ENCODE measurements at places on chromosomes 11 and 22.

DNA sequence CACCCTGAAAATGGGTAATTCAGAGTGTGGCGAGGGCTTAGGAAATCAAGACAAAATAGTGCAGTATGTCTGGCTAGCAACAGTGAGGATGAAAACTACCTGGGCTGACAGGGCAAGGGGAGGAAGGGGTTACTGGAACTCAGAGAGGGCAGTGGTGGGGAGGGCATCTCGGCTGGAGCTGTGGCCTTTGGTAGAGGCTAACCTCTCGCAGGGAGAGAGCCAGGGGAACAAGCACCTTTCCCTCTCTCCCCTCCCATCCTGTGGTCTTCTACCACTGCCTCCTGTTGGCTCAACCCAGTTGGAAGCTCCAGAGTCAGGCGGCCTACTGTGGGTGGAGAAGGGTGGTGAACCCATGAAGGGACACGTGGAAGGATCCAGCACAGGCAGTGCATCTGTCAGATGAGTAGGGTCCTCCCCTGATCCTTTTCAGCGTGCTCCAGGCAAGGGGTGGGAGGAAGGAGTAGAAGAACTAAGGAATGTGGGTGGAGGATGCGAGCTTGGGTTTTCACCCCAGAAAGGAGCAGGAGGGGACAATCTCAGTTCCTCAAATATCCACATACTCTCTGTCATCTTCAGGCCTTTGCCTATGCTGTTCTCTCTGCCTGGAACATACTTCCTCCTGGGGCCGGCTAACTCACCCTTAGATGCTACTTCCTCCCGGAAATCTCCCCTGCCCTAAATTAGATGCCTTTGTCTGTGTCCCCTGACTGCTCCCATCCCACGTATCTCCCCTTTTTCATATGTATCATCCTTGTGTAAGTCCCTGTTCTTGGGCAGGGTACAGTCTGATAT is 6.2 kb upstream of the KCNE3 start:
- no peak for DNase-seq

- no peak for DNase-seq
Measured at GRCh38 chr22:43879901-43880540, 11.8 kb downstream of the PNPLA5 start.

GRCh38 chr11:118126082-118126838 is 26.4 kb downstream of the SCN4B start:
- no peak for DNase-seq

- DNase-seq, result no peak
Measured at GRCh38 chr22:31929167-31929930, 15.0 kb upstream of the YWHAH start.

DNA sequence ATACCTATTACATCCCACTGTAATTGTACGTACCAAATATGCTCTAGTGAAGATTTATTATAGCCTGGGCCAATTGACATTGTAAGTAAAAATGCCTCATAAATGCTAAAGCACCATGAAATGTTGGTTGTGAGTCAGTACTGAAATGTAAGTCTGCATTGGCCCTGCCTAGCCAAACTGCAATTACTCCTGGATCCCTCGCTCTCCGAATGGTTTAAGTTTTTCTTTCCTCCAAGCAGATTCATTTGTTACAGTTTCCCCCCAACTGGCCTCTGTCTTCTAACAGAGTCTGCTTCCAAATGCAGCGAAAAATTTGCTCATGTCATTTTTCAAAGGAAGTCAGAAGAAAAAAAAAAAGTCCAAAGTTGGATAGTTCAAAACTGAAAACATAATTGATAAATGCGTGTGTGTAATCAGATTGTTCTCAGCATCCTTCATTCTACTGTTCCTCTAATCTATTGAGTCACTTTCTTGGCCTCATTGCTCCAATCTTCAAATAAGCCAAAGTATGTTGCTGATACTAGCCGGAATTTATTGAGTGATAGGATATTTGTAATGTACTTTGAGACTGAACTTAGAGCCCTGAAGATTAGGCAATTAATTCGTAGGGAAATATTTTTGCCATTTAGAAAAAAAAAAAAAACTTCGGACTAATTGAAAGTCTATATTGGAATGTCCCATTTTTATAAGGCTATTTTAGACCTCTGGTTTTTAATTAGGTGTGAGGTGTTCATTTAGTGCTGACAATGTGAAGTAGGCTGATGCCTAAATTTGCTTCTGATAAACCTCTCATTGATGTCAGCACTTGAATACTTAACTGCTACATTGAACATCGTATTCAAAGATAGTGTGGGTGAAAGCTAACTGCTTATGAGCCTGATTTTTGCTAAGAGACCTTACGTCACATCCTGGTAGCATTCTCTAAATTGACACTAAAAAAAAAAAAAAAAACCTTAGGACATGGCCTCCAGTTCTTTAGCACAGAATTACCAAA is 93.4 kb downstream of the WT1 start:
- DNase-seq, result no peak

DNA sequence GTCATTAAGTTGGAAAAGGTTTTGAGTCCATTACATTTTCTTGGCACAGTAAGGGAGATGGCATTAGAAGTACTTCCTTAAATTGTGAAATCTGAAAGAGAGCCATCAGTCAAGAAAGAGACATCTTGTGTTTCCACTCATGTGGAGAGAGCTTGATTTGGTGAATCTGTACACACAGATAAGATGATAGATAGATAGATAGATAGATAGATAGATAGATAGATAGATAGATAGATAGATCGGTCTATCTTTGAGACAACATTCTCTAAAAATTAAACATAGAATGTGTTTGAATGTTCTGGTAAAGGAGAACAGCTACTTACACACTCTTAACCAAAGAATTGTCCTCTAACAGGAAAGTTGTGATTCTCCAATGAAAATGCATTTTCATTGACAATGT is 76.2 kb downstream of the TTC17 start:
- DNase-seq, result no peak

DNA sequence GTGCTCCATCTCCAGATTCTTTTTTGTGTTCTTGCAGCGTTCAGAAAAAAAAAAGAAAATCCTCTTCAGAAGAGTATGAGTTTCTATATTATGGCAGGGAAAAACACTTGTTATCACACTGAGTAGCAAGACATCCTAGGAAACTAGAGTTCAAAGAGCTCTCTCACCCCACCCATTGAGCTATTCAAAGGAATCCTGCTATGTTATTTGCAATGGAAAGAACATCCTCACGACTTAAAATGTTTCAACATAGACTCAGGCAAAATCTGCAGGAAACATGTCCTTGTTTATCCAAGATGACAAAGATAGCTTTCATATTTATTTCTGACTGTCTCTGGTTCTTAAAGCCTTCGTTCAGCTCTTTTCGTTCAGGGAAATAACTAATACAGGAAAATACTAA is 331.6 kb upstream of the ANO5 start:
- no peak for DNase-seq

DNA sequence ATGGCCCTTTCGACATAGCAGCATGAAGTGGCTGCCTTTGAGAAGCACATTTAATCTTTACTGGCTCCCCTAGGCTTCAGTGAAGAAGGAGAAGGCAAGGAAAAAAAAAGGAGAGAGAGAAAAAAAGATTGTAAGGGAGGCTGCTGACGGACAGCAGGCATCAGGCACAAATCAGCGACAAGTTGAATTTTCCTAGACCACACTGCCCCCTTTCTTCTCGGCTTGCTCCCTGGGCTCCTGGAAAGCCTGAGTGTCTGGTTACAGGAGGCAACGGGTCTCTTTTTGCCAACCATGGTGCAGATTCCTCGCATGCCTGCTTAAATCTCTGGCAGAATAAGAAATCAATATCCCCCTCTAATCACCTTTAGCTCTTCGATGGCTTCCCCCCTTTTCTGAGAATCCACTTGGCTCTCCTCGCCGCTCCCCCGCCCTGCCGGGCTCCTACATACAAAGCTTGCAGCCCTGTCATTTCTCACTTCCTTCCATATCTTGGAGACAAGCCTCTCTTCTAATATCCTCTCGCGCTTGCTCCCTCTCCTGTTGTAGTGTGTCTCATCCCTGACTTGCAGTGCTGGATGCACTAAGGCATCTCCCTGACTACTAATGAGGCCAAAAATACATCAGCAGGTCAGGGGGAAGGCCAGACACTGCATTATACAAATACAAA is 14.3 kb downstream of the BLID start:
- DNase-seq, result no peak

- DNase-seq, result no peak
Measured at GRCh38 chr11:45500451-45500850, 165.0 kb downstream of the CHST1 start.

- no peak for DNase-seq
Measured at GRCh38 chr11:112942966-112943643, 18.1 kb upstream of the NCAM1 start.

DNA sequence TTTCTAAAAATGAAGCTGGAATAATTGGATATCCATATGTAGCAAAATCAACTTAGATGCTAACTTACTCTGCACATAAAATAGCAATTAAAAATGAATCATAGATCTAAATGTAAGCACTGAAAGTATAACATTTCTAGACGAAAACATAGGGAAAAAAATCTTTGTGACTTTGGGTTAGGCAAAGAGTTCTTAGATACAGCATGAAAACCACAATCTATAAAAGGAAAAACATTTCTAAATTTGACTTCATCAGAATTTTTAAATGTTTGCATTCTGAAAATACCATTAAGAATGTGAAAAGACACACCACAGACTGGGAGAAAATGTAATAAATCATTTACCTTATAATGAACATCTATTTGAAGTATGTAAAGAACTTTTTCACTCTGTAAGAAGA is 128.8 kb downstream of the APIP start:
- DNase-seq, result no peak

GRCh38 chr22:21972293-21972779 is 10.3 kb downstream of the TOP3B start:
- DNase-seq, result peak; percentile 37

Measured in CD8-positive, alpha-beta T cell (primary cell).